ENCODE measurements at places on chromosomes 12 and 14.

DNA sequence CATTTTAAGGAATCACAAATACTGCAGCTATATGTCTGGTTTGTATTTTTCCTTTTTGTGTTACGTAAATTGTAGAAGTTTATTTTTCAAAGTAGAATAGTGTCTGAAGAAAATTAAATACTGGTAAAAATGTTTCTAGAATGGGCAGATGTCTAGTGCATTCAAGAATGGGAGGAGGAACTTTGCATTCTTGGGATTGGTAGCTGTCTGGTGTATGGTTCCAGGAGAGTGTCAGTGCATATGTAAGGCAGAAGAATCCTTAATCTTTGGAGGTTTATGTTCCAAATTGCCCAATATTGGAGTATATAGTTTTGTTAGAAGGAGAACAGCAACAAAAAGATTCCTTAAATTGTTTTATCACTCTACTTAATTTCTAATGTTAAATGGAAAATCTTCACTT, 13.5 kb downstream of the PAPOLA start:
- no peak for DNase-seq

DNA sequence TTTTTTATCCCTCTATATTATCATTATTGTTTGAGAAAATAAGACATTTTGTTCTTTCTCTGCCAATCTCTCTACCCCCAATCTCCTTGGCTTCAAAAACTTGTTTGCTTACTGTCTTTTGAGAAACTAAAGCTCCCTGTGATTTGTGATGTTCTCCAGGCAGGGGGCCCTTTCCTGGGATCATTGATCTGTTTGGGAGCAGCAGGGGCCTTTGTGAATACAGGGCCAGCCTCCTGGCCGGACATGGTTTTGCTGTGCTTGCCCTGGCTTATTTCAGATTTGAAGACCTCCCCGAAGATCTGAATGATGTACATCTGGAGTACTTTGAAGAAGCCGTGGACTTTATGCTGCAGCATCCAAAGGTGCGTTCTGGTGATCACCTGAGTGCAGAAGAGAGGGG, 4.5 kb downstream of the ACOT6 start:
- no peak for DNase-seq

DNA sequence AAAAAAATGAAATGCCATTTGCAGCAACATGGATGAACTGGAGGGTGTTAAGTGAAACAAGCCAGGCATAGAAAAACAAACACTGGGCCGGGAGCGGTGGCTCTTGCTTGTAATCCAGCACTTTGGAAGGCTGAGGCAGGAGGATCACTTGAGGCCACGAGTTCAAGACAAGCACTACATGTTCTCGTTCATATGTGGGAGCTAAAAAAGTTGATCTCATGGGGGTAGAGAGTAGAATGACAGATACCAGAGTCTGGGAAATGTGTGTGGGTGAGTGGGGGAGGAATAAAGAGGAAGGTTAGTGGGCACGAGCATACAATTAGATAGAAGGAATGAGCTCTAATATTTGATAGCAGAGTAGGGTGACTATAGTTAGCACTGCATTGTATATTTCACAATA, 21.5 kb downstream of the CACNA2D4 start:
- no peak for DNase-seq

DNA sequence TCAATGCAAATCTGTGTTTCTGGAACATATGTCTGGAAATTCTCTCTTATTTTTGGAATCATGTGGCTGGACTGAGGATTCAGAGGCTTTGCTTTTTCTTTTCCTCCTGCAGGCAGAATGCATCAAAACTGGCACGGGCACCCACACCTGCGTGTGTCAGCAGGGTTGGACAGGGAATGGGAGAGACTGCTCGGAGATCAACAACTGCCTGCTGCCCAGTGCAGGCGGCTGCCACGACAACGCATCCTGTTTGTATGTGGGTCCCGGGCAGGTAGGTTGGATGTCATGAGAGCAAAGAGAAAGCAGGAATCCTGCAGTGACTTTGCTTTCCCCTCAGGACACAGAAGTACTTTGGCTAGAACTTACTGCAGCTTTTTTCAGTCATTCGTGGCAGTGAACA, 90.3 kb downstream of the STAB2 start:
- DNase-seq, result no peak

- no peak for DNase-seq
Measured at GRCh38 chr12:84508851-84509260, 403.7 kb downstream of the SLC6A15 start.

DNA sequence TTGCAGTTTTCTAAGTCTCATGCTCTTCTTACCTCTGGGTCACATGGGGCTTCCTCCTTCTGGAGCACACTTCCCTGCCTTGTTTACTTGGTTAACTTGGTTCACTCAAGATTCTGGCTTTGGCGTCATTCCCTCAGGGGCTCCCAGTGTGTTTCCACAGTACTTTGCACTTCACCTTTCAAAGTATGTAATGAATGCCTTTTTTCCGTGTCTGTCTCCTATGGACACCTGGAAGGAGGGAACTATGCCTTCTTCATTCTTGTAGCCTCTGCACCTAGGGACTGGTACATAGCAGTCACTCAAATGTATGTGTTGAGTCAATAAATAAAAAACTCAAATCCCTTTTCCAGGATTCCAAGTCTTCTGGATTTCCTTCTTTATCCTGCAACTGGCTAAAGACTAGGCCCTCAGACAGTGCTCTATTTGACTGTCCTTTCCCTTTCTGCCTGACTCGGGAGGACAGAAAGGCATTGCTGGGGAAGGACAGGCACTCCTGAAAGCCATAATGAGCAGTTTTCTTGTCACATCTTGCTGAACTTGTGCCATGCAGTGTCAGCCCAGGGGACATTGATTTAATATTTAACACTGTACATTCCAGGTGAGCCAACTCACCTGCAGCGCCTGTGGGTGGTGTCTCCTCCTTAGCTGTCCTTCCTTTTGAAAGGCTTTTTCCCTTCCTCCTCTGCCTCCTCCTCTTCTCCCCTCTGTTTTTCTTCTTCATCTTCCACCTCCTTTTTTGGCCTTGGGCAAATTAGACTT, 12.8 kb downstream of the MYRFL start:
- no peak for DNase-seq

- DNase-seq, result no peak
Measured at GRCh38 chr14:77498984-77499527, 440 bp upstream of the ISM2 start.

DNA sequence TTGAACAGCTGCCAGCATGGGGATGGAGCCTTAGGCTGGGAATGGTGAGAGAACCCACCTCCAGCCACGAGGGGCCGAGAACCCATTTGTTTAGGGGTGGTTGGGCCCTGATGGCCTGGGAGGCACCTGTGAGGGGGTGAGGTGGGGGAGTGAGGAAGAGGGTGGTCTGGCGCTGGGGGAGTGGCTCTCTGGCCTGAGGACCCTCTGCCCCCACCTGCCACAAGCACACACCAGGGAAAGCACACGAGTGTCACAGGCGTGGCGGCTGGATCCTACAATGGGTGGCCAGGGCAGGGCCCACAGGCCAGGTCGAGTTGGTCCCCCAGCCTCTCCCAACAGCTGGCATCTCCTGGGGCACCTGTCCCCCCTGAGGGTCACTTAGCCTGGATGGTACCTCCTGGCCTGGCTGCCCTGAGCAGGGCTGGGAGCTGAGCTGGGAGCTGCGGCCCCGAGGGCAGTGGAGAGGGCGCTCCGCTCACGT, 340.5 kb downstream of the TMEM121 start:
- no peak for DNase-seq

DNA sequence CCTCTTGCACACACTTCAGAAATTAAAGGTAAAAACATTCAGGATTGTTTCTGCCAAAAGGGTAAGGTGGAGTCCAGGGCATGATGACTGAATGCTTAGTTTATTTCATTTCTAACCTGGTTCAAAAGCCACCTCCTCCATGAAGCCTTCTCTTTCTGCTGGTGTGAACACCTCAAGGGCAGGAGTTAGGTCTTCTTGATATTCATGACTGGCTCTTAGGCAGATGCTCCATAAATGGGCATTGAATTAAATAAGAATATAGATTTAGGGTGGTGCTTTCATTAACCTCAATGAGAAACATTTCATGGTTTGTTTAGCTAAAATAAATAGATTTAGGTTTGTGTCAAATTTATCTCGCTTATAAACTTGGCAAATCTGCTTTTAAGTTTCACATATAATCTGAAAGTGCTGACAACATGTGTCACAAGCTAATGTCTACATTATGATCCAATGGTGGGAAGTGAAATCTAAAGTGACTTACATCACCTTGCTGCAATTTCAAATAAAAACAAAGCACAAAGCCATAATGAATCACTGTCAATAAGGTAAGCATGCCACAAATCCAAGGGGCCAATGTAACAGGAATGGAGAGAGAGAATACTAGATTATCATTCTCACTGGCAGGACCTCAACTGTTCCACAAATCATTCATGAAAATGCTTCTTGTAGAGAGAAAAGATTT, 72.7 kb upstream of the GRIP1 start:
- no peak for DNase-seq
